Esophagus muscularis mucosa (tissue), 4 donors: ENCODE measurements at places on chromosomes 3 and 15. TPM values are rescaled to one million over a fixed set of nuclear protein-coding genes. Genes with fewer than 3 reads are reported as not detected.

DNA sequence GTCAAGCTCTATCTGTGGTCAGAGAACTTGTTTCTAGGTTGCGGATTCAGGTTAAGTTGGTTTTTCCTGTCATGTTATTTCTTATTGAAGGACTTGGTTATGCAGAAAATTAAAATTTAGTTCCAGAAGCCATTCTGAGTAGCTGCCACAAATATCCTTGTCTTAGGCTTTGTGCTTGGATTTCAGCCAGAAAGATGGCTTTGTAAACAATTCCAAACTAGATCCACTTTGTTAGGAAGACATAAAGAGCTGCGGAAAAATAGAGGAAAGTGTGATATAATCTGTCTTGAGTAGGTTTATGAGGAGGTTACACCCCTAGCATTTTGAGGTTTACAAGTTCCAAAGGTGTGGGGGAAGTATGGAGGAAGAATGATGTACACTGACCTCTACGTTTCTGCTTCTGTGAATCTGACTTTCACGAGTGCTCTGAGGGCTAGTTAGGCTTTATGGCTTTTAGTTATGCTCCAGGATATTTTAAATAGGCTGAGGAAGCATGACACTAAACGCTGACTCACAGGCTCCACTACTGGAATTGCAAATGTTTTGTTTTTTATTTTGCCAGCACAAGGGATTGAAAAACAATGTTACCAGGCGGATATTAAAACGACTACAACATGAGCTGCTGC is 46.3 kb upstream of the UTS2B start:
- DNase-seq, result no peak

GRCh38 chr3:48194446-48195071 is 6.3 kb upstream of the CDC25A start:
- no peak for DNase-seq

DNA sequence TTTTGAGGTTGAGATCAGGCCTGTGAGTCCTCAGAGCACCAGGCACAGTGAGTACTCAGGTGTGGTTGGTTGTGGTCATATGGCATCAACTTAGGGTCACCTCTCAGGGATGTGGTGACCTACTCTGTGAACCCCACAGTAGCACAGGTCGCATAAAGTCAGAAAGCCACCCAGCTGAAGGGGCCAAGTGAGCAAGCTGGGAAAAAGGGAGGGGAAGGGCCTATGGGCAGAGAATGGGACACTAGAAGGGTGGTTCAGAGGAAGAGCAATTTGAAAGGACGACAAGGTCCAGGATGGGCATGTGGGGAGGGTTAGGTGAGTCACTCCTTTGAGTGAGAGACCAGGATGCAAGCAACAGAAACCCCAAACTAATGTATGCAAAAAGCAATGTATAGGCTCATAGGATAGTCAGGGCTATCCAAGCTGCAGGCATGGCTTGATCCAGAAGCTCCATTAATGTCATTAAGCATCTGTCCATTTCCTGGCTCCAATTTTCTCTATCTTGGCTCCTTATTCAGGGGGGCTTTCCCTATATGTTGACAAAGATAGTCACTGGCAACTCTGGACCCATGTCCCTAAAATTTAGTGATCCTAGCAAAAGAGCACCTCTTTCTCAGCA is 33.5 kb downstream of the HMCES start:
- no peak for DNase-seq

- no peak for DNase-seq
Measured at GRCh38 chr3:81871358-81872155, 110.1 kb upstream of the GBE1 start.

DNA sequence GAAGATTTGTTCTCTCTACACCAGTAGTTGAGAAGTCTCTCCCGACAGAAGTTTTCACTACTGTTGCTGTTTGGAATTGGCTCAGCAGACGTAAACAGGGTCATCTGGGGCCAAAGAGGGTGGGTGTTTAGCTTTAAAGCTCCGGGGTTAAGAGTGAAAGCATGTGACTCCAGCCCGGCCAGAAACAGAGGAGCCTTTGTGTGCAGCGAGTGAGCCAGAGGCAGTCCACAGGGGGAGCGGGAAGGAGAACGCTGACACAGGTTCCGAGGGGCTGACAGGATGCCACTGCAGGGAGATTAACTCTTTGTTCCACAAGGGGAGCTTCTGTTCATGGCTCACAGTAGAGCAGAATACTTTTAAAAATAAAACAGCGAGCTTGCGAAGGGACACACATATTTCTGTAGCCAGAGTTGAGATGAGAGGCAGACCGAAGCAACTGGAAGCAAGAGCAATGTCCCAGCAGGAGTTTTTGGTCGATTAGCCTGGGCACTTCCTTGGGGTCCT is 26.9 kb downstream of the BMF start:
- DNase-seq, result no peak

Gene QARS1
- 179 TPM for total RNA-seq

Gene STX19
- not detected for total RNA-seq

Gene SENP8
- 1.7 TPM for total RNA-seq

Gene CCDC9B
- total RNA-seq, result 22.9 TPM
